ENCODE measurements at places on chromosomes 4 and X.

DNA sequence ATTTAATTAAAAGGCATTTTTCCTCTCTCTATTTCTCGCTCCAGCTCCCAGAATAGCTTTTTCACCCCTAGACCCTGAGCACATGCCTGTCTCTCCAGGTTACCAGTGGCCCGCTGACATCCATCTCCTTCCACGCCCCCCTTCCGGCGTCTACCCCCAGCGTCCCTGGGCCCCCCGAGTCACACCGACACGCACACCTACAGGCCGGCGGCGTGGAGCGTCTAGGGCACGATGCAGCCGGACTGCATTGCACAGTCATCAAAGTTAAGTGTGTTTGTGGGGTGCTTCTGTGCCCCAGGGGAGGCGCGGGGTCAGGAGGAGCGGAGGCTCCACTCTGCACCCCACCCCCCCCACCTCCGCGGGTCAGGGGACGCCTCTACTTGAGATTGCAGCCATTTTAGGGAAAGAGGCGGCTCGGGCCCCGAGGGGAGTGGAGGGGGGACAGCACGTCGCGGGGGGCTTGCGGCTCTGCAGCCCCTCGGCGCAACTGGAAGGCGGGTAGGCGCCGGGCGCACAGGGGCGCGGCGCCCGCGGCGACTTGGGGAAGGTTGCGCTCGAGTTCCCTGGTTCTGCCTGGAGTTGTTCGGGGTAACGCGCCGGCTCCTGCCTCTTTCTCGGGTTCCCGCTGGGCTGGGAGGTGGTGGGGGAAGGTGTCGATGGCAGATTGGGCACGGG, 112.7 kb downstream of the DHX15 start:
- DNase-seq, result peak; percentile 59
- H3K27me3 ChIP-seq, result peaks cover 35% of the 10 kb centered on the region
- H3K4me3 ChIP-seq, result peak overlapping the region; percentile 97
- no peaks in the 10 kb centered on the region for H3K36me3 ChIP-seq
- peaks cover 63% of the 10 kb centered on the region for H3K4me1 ChIP-seq
- no peak overlapping the region for H3K27ac ChIP-seq

GRCh38 chr4:53371843-53372521, 5.5 kb upstream of the FIP1L1 start:
- H3K27ac ChIP-seq, result no peak overlapping the region
- no peak for DNase-seq

DNA sequence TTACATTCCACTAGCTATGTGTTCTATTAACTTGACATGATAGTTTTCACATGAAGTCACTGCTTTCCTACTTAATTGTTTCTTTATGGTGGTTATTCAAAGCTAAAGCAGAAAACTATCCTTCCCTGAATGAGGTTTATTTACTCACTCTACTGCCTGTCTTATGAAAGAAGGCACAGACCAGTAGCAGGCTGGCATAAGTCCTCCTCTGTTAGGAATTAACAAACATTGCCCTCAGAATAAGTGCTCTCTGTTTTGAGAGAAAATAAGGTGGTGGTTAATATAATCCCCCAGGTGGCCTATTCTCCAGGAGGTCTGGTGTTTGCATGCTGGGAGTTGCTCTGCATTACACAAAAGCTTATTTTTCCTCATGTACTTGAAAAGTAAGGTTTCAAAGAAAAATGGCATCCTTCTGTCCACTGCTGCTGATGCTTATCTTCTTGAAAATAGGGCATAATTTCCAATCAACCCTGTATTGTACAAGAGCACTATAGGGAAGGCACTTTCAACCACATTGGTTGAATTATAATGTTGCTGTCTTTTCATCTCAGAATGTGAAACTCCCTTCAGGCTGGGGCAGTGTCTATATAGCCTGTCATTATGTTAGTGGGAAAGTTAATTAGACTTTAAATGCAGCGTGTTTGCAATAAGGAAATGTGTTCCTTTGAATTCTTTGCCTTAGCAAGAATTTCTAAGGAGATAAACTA, 119.7 kb upstream of the TBC1D9 start:
- no peak for DNase-seq
- H3K4me3 ChIP-seq, result no peak overlapping the region
- peaks cover 10% of the 10 kb centered on the region for H3K4me1 ChIP-seq
- H3K36me3 ChIP-seq, result no peaks in the 10 kb centered on the region

DNA sequence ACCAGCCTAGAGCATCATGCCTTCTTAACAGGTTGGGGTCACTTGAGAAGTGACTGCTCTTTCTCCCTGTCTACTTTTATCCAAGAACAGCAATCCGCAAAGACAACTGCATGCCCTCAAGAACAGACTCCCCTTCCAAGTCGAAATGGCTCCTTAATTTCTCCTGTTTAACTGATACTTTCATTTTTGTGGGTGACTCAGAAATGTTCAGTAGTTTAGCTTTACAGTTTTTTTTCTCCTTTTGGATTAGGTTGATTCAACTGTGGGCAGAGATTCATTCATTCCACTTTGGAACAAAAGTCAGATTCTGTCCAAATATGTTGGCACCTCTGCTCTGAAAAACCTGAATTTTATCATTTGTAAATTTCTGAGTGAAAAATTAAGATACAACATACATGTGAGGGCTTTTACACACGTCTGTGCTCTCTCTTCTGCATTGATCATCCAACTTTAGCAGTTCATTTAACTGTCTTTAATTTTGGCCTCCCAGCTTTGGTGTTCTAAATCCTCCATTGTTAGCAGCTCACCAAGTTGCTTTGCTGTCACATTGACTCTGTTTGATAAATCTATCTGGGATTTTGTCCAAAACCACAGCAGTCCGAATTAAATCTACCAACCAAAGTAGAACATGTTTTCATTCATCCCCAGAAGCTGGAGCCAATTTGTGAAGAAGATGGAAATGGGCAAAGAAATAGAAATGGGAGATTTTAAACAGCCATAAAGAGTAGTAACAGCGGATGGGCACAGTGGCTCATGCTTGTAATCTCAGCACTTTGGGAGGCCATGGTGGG, 50.0 kb downstream of the HOPX start:
- H3K4me1 ChIP-seq, result no peaks in the 10 kb centered on the region
- peaks cover 7% of the 10 kb centered on the region for H3K36me3 ChIP-seq
- H3K27me3 ChIP-seq, result peaks cover 20% of the 10 kb centered on the region
- DNase-seq, result no peak
